ENCODE measurements at places on chromosomes 11 and 22.
A peak's percentile ranks its signal among the peaks of the same experiment; 100 is the strongest.

- no peak for DNase-seq
These were observed 130.9 kb downstream of the PARVA start for GRCh38 chr11:12508151-12508751.

DNA sequence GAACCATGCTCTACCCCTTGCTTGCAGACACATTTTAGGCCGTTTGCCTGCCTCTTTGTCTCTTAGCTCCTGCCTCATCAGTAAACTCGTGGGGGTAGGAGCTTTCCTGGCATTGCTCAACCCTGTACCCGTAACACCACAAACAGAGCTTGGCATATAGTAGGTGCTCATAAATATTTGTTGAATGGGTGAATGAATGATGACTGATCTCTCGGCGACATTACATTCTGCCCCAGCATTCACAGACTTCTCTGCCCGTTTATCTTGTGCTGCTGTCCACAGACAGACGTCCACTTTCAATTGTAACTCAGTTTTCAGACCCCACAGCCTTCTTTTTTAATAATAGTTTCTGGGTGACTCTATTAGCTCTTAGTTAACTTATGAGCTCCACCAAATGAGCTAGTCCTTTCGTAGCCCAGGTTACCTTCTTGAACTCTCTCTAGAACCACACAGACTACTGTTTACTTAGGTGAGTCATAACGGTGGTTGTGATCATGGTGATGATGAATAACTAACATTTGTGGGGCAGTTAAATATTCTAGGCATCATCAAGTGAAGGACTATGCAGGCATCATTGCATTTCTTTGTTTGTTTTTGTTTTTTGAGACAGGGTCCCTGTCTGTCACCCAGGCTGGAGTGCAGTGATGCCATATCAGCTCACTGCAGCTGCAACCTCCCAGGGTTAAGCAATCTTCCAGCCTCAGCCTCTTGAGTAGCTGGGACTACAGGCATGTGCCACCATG, 188.4 kb downstream of the ADAMTS15 start:
- no peak for DNase-seq

GRCh38 chr11:99887481-99887880, 799.6 kb upstream of the ARHGAP42 start:
- no peak for DNase-seq

DNA sequence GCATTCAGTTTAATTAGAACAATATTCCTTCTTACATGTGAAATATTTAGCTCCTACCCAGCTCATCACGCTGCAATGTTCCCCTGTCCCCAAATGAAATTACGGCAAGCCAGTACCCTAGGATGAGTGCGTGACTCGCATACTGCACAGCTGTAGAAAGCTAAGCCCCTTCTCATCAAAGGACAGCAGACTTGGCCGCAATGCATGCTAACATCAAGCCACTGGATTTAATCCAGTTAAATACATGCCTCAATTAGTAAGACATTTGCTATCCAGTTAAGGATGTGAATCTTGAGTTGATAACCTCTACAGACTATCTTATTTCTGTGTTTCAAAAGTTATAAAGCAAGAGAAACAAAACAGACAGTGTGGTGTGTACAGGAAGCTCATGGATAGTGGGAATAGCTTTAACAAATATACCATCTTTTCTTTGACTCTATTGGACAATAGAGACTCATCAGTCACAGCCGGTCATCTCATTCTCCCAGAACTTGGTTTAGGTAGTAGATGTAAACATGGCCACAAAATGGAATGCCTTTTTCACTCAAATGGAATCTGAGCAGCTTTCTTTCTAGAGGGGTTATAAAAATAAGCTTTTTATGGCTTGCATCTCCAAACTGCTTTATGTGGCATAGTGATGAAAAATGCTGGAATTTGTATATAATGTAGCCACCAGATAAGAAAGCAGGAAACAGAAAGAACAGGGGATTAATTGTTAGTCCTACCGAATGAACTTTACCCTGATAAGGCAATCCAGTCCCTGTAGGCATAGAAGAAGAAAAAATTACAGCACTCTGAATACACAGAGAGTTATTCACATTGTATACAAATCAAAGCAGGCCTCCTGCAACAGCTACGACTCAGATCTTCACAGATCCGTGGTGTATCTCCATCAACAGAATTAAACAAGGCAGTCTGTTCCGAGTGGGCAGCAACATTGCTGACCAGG, 224.1 kb downstream of the CADM1 start:
- DNase-seq = no peak

- DNase-seq = no peak
These were observed 20.1 kb upstream of the HIPK3 start for GRCh38 chr11:33237039-33237597.

DNA sequence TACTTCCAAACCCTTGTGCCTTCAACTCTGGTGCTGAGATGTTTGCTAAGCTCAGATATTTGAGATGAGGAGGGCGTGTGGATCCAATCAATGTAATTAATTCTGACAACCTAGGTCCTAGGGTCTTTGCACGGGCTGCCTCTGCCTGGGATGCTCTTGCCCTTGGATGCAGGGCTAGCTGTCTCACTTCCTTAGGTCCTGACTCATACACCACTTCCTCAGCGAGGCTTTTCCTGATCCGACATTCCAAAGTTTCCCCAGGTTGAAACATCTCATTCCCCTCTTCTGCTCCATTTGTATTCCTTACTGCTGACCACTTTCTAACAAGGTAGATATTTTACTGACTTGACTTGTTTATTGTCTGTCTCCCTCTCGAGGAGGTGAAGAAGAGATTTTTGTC, 43.0 kb upstream of the NTM start:
- no peak for DNase-seq

GRCh38 chr22:46352691-46353386, 17.3 kb downstream of the TRMU start:
- no peak for DNase-seq

GRCh38 chr11:127392575-127392974, 392.0 kb upstream of the KIRREL3 start:
- DNase-seq = no peak

DNA sequence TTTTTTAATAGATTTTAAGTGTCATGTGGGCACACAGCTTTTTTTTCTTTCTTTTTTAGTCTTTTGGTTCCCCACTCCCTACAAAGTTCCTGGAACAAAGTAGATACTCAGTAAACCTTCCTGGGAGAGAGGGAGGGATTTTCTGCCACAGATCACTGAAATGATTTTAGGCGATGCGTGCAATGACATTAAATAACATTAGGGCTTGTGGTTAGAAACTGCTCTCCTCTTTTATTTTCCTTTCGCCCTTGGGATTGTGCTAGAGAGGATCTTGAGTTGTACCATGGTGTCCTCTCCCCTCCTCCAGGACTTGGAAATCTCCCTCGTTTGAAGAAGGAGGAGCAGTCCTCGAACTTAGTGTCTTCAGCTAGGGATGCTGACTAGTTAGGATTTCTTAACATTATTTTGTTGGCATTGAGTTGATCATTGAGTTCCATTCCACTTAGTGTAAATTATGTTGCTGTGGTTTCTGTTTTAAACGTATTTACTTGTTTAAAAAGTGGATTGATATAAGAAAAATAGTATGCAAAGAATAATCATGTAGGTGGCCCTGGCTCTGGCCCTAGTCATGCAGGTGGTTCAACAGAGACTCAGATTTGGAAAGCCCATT, 88.4 kb downstream of the TRAF6 start:
- DNase-seq = no peak

GRCh38 chr11:64592656-64593055, 1.6 kb downstream of the SLC22A12 start:
- DNase-seq = no peak

DNA sequence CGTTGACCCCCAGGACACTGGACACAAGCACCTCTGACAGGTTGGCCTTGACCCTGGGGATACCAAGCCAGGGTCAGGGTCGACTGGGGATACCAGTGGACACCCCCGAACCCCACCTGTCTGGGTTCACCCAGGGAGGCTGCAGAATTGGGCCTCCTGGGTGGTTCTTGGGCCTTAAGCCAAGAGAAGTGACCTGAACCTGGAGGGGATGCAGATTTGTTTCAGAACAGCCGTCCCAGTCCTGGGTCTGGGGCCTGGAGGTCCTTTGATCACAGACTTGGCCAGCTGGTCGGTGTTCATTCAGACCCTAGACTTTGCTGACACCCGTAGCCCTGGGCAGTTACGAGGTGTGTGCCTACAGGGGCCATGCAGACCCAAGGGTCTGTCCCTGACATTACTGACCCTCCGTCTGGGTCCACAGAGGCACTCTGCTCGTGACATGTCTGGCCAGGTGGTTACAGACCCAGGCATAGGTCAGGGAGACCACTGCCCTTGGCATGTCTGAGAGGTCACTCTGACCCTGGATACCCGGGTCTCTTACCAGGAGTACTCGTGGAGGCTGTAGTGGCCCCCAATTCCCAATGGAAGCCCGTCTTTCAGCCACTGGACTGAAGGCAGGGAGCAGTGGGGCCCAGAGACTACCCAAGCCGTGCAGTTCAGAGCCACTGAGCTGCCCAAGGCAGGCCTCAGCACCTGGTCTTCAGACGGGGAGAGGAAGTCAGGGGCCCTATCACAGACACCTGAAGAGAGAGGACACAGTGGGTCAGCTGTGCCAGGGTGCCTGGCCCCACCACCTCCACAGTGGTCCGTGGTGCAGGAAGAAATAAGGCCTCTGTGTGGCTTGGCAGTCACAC, 6.4 kb downstream of the SIGIRR start:
- no peak for DNase-seq

DNA sequence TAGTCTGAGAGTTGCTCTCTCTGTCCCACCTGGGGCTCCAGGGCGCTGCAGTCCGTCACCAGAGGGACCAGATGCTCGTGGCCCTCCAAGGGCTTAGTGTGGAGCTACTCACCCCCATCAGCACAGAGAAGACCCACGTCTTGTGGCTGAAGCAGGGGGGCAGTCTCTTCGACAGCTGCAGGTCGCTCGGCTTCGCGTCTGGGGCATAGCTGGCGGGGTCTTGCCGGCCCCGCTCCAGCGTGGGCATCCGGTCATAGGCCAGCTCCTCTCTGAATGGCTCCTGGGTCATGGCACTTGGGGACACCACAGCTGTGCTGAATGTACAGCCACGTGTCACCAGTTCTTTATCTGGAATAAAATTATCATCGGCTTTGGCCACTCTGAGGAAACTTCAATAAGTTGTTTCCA, 608 bp downstream of the MLC1 start:
- DNase-seq = no peak

GRCh38 chr11:32420937-32421901, 14.1 kb downstream of the WT1 start:
- no peak for DNase-seq

DNA sequence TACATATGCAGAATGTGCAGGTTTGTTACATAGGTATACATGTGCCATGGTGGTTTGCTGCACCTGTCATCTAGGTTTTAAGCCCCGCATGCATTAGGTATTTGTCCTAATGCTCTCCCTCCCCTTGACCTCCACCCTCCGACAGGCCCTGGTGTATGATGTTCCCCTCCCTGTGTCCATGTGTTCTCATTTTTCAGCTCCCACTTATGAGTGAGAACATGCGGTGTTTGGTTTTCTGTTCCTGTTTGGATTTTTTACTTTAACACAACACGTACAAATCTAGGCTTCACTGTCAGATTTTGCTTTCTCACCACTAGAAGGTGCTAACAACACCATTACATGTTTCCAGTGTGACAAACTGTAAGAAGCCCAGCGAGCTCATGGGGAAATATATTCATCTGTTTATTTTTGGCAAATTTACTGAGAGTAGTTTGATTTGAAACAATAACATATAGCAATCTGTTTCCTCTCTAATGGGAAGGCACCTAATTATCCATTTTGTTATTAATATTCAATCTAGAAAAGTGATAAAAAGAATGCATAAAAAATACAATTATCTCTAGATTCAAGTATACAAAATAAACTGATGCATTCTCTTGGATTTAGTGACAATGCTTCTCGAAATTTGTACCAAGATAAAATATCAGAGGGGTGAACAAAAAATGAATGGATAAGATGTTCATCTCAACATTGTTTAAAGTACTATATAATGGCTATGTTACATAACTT, 23.2 kb upstream of the BIRC3 start:
- peak; percentile 42 for DNase-seq

GRCh38 chr11:85040166-85040565, 587.0 kb downstream of the DLG2 start:
- DNase-seq = no peak

GRCh38 chr11:61375761-61376108, 13.6 kb downstream of the TMEM138 start:
- DNase-seq = no peak

- no peak for DNase-seq
These were observed 8.0 kb downstream of the SCN4B start for GRCh38 chr11:118144301-118145268.

DNA sequence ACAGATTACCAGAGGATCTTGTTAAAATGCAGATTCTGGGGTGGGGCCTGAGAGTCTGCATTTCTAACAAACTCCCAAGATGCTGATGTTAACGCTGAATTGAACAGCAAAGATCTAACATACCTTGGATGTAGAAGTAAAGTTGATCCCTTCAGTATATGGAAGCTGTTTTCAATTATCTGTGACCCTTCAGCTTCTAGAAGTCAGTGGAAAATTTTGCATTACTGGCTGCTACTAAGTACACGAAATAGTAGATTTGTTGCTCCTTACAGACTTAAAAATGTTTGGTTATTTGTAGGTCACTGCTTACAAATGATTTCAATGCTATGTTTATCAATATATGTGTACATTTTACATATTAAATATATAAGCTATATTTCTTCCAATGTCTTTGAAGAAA, 107.4 kb downstream of the ARHGAP42 start:
- no peak for DNase-seq

GRCh38 chr11:81224396-81224795, 1509.3 kb downstream of the FAM181B start:
- no peak for DNase-seq

DNA sequence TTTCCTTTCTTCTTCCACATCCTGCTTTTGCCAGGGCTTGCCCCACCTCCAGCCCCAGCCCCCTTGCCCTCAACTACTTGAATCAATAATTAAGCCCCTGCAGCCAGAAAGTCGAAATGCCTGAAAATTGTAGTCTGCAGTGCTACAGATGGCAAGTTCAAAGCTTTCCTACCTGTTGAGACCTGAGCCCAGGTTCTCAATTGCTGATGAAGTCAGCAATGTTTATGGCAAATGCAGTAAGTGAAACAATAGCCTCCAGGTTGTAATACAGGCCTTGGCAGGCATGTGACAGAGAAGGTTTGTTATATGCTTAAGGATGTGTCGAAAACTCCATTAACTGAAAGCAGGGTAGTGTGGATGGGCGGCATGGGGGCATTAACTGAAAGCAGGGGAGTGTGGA, 181.1 kb upstream of the SESN3 start:
- DNase-seq = no peak

Measured in HEK293T (cell line).